Naive thymus-derived CD4-positive, alpha-beta T cell (primary cell): ENCODE measurements at places on chromosomes 7 and 10.

- no peak for DNase-seq
These were observed 25.2 kb upstream of the LSM8 start for GRCh38 chr7:118158766-118159165.

DNA sequence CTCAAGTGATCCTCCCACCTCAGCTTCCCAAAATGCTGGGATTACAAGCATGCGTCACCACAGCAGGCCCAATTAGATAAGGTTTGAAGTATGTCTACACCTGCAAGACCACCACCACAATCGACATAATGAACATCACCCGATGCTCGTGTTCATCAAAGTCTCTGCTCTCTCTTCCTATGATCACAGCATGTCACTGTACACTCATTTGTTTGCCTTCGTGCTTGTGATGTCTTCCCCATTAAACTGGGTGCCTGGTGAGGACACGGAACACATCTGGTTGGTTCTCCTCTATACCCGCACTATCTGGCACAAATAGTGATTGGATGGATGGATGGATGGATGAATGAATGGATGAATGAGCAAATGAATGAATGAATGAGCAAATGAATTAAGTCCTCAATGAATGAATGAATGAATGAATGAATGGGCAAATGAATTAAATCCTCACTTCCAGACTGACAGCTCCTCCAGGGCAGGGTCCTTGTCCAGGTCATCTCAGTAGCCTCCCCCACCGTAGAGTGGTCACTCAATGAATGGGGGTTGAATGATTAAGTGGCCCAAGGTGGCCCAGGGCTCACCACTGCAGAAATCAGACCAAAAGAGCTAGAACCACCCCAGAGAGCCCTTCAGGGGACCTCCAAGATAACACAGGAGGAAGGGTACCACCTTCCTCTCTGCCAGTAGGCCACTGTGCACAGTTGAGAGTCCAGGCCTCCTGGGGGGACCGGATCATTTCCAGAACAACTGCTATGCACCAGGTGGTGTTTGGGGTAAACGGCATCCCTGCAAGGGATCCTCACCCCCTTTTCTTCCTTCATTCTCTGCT is 101.9 kb upstream of the TNRC18 start:
- DNase-seq, result peak; percentile 41

DNA sequence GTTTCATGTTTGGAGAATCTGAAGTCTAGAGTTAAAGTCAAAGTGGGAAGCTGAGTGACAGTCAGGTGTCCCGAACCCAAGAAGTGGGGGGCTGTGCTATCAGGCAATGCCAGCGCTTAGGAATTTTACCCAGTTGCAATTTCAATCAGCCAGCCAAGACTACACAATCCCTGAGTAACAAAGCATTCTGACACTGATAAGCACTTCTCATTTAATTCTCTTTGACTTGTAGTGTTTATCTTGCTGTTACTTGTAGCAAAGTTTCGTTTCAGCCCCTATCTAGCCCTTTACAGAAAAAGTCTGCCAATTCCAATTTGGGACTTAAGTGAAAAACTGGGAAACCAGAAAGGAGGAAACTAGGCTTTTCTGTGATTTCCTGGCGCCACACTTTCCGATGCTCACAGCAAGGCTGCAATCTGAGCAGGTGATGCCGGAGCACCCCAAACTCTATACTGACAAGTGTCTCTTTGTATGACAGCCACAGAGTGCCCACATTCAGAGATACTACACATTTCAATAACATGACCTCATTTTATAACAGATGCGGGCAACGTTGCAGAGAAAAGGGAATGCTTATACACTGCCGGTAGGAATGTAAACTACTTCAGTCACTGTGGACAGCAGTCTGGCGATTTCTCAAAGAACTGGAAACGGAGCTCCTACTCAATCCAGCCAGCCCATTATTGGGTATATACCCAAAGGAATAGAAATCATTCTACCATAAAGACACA is 61.0 kb downstream of the ITIH5 start:
- DNase-seq, result no peak

- DNase-seq, result no peak
These were observed 253.5 kb downstream of the MALRD1 start for GRCh38 chr10:19302117-19302516.

DNA sequence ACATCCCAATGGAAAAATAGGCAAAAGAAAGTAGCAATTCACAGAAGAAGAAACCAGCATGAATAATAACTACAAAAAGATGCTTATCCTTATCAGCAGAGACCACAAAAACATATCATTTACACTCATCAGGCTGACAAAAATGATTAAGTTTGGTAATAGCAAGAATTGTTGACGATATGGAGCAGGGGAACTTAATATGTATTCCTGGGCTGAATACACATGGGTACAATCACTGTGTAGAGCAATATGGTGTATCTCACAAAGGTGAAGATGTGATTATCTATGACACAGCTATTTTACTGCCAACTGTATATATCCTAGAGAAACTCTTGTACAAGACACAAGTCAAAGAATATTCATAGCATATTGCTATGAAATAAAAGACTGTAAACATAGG is 141.8 kb upstream of the NOBOX start:
- no peak for DNase-seq

- DNase-seq, result no peak
These were observed 177.7 kb downstream of the ACTR3B start for GRCh38 chr7:152937282-152937681.

GRCh38 chr10:34104829-34105572 is 710.1 kb downstream of the PARD3 start:
- no peak for DNase-seq

DNA sequence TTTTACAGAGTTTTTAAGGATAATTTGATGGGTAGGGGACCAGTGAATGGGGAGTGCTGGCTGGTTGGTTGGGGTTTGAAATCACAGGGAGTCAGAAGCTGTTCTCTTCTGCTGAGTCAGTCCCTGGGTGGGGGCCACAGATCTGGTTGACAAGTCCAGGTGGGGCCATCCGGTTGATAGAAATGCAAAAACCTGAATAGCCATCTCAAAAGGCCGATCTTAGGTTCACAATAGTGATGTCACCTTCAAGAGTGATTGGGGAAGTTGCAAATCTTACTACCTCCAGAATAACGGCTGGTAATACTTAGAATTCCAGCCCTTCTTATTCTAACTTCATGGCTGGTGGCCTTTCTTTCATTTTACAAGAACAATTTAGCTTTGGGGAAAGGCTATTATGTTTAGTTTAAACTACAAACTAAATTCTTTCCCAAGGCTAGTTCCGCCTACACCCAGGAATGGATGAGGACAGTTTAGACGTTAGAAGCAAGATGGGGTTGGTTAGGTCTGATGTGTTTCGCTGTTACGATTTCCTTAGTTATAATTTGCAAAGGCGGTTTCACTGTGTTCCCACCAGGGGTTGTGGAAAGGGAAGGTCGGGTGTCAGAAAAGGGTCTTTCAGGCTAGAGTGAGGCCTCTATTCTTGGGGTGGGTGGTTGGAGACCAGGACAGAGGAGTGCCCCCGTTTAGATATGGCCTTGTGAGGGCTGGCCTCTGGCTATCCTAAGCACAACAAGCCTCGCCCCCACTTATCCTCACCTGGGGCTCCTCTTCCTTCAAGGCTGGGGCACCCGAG is 27.4 kb downstream of the IFT22 start:
- DNase-seq, result no peak

- no peak for DNase-seq
These were observed 20.3 kb upstream of the HYAL4 start for GRCh38 chr7:123824754-123825067.

- no peak for DNase-seq
These were observed 34.2 kb upstream of the SVOPL start for GRCh38 chr7:138735399-138735798.

GRCh38 chr10:37813763-37814162 is 43.6 kb downstream of the ZNF248 start:
- no peak for DNase-seq

GRCh38 chr10:8913720-8914119 is 859.2 kb downstream of the GATA3 start:
- DNase-seq, result no peak

- DNase-seq, result no peak
These were observed 3.5 kb downstream of the SHH start for GRCh38 chr7:155808549-155809331.

DNA sequence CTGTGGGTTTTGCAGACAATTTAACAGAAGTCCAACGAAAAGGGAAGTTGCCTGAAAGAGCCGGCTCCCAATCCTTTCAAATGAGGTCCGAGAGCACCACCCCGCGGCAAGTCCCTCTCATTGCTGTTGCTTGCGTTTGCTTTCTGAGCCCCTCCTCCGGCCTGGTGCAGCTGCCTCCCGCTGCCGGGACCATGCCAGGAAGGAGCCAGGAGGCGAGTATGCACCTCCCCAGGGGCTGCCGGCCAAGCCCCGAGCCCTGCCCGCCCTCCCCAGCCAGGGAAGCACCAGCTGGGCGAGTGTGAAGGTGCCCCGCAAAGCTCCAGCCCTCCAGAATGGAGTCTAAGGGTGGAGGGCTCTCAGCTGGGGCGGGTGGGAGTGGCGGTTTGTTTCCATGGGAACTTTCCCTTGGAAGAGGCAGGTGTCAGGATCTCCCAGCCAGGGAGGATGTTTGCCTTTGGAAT is 25.8 kb upstream of the PPP2R2D start:
- peak; percentile 39 for DNase-seq

GRCh38 chr10:97010695-97011206 is 175.0 kb downstream of the SLIT1 start:
- no peak for DNase-seq

DNA sequence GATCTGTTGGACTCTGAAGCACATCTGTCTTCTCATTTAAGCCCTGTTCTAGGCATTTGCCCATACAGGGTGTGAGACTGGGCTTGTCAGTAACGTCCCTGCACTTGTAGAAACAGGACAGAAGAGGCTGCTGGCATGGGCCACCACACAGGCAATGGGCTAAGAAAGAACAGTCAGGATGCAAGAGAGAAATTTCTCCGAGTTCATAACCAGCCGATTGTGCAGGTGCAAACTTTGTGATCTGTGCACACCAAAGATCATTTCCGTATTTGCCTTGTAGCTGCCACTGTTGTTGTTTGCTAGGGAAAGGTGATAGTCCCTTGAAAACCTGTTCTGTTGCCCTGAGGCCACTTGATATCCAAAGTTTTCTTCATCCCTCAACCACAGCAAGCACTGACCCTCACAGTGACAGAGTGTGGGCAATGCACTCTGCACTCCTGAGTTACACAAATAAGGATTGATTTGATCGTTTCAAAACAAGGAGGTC is 20.3 kb downstream of the KLF6 start:
- DNase-seq, result no peak

- DNase-seq, result no peak
These were observed 9.8 kb upstream of the FXYD4 start for GRCh38 chr10:43361547-43362190.

- DNase-seq, result no peak
These were observed 136.7 kb downstream of the EGFR start for GRCh38 chr7:55155351-55156117.
